ENCODE measurements at places on chromosomes 4 and X.

GRCh38 chr4:52713456-52713937, 37.7 kb downstream of the ERVMER34-1 start:
- DNase-seq, result no peak

DNA sequence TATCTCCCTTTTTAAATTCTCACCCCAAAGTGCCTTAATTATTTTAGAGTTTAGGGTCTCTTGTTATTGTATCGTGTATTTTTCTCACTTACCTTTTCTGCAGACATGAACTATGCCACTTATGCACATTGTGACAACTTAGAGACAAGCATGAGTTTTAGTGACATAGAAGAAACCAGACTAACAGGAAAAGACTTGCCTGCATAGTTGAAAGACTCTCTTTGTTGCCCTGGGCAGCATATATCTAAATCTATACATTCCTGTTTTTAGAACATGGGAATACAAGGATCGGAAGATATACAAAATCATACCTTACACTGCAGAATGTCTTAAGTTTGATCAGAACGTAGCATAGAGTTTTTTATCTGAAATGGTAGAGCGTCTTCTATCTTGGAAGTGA, 45.1 kb upstream of the ANKRD17 start:
- no peak for DNase-seq

GRCh38 chr4:74206088-74206825, 48.3 kb downstream of the MTHFD2L start:
- no peak for DNase-seq

- no peak for DNase-seq
These were observed 1571.8 kb downstream of the STIM2 start for GRCh38 chr4:28432348-28433025.

- no peak for DNase-seq
These were observed 13.8 kb downstream of the PNMA6E start for GRCh38 chrX:153387345-153387744.

DNA sequence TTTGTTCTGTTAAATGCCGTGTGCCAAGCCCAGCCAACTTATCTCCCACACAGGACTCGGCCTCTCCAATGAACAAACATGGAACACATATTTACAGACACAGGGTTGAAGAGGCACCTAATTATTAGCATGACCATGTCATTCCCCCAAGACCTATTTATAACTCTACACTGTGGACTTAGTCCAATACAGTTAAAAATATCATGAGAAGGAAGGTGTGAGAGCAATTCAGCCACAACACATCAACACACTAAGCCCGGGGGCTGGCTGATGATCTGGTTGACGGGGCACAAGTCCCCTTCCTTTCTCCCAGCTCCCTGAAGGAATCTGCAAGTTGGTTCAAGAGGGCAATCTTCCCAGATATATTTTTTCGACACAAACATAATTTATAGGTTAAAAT, 28.1 kb downstream of the MANBA start:
- no peak for DNase-seq

GRCh38 chr4:30727409-30727808, 7.2 kb downstream of the PCDH7 start:
- DNase-seq, result no peak

DNA sequence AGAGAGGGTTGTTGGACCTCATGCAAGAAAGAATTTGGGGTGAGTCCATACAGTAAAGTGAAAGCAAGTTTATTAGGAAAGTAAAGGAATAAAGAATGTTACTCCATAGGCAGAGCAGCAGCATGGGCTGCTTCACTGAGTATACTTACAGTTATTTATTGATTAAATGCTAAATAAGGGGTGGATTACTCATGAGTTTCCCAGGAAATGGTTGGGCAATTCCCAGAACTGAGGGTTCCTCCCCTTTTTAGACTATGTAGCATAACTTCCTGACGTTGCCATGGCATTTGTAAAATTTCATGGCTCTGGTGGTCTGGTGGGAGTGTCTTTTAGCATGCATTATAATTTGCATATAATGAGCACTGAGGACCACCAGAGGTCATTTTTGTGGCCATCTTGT, 16.7 kb downstream of the PPP4R3C start:
- DNase-seq, result no peak
